T-helper 17 cell (primary cell): ENCODE measurements at places on chromosomes 7 and 10.

DNA sequence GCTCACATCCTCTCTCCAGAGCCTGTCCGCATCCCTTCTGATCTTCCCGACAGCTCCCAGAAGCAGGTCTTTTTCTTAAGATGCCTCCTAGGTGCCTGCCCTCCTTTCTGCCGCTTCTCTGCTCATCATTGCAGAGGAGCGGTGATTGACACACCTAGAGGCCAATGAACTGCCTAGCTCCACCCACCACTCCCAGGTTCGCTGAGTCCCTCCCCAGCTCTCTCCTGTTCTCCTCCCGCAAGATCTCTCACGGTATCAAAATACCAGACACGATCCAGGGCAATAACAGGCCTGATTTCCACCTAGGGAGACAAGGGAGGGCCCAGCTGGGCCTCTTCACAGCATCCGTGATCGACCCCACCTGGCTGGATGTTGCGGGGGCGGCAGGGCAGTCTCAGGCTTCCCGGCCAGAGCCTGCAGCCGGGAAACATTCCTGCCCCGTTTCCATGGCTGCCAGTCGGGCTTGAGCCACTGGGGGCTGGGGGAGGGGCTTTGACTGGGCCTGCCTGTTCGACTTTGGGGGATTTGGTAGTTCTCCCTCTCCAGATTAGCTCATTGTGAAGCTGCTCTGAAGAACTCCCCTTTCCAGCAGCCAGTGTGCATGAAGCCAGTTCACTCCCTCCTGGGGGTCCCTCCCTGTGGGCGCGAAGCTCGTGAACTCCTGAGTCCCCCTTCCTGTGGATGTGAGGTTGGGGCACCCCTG, 373.5 kb downstream of the RPS24 start:
- no peak for DNase-seq

- no peak for DNase-seq
Measured at GRCh38 chr10:44994752-44995530, 5.8 kb upstream of the ZNF22 start.

- no peak for DNase-seq
Measured at GRCh38 chr7:117435475-117436043, 8.3 kb upstream of the ASZ1 start.

DNA sequence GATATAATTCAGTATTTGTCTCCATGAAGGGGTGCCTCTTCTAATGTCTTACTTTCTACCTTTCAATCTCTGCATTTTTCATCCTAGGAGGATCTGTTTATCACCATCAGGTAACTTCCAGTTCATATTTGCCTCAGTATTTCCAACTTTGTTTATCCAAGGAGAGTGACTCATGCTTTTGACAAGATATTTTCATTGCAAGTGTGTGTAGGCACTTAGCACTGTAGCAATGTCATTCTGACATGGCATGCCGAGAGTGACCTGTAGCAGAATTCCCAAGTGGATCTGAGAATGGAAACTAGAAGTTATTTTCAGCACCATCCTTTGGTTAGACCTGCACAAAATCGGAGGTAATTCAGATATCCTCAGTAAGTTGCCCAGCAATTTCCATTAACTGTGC, 129.9 kb downstream of the INHBA start:
- no peak for DNase-seq

GRCh38 chr7:95675016-95675415, 78.7 kb upstream of the PDK4 start:
- no peak for DNase-seq

DNA sequence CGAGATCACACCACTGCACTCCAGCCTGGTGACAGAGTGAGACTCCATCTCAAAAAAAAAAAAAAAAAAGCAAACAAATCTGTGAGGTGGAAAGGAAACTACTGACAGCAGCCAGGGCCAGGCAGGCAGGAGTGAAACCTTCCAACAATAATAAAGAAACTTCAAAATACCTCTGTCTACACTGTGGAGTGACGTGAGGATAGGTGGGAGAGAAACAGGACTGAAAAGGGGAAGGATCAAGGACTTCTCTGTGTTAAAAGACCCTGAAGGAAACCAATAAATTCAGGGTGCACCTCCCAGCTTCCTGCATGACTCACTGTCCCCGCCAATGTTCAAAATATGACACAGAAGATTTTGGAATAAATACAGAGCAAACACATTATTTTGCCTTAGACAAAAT, 82.9 kb downstream of the KIAA1549 start:
- no peak for DNase-seq

- no peak for DNase-seq
Measured at GRCh38 chr7:127792528-127793342, 140.7 kb downstream of the SND1 start.

- no peak for DNase-seq
Measured at GRCh38 chr7:49119706-49120105, 195.4 kb downstream of the CDC14C start.

DNA sequence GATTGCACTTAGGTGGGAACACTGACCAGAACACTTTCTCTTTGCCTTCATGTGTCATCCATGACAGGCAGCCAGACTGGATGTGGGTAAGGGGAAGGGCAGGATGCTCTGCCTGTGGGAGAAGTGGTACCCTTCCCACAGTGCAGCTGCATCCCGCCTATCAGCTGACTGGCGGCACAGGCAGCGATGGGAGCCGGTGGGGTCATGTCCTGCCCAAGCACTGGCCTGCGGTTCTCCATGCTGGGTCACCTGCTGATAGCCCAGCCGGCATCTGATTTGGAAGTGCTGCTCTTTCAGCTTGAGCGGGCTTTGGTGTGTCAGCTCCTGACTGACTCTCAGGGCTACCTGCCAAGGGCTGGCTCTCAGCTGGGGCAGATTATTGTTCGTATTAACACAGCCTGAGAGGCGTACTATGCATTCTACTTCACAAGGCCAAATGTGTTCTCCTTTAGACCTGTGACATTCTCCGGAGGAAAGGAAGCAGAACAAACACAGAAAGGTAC, 105.2 kb upstream of the PDLIM1 start:
- DNase-seq: no peak

GRCh38 chr7:23387583-23387982, 82.7 kb downstream of the IGF2BP3 start:
- DNase-seq: no peak

DNA sequence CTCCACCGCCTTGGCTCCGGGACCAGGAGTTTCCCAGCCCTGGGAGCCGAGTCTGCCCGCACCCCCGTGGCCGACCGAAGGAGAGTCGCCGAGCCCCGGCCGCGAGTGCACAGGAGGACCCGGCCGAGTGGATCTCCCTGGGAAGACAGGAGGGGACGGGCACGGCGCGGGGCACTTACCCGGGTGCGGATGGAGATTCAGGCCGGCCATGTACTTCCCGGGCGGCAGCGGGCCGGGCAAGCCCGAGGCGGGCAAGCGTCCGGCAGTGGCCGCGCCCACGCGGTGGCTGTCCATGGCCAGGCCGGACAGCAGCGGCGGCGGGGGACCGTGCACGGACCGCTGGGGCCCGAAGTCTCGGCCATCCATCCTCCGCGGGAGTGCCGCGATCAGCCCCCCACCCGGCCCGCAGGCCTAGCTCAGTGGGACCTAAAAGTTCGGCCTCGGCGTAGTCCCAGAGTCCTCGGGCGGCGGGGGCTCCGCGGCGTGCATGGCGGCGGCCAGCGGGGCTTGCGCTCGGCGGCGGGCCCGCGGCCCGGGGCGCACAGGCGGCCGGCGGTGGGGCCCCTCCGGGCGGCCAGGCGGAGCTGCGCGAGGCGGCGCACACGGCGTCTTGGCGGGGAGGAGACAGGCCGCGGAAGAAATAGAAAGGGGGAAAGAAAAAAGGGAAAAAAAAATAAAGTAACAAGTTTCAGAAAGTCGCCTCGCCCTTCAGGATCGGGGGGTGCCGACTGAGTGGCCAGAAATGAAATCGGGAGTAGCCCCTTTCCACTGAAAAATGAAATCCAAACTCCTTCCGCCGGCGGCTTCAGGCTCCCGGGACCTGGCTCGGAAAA, 2.5 kb downstream of the TNRC18 start:
- DNase-seq: no peak
